Activated CD8-positive, alpha-beta T cell treated with anti-CD3 and anti-CD28 coated beads, Interleukin-2, amount 10 ng/mL, durations not matched to agents 7 days and 5 days (primary cell): ENCODE measurements at places on chromosomes 2 and 18.

GRCh38 chr18:75474332-75474731 is 46.8 kb upstream of the SMIM21 start:
- DNase-seq, result no peak

GRCh38 chr2:112024896-112025491 is 30.1 kb upstream of the TMEM87B start:
- no peak for DNase-seq

DNA sequence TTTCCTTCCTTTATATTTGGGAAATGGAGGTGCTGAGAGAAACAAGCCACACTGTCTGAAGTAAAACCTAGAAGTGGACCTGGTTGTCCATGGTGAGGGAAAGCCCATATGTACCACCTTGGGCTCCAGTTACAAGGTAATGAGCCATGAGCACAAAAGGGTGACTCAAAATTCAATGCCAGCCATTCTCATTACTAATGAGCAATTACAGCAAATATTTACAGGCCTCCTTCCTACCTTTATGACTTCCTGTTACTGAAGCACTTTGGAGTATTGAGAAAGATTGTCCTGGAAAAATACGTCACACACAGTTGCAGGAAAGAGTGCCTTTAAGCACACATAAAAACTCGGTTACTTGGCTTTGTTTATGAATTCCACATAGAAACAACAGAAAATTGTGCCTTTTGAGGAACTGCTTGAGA is 9.1 kb downstream of the EPAS1 start:
- DNase-seq, result no peak

DNA sequence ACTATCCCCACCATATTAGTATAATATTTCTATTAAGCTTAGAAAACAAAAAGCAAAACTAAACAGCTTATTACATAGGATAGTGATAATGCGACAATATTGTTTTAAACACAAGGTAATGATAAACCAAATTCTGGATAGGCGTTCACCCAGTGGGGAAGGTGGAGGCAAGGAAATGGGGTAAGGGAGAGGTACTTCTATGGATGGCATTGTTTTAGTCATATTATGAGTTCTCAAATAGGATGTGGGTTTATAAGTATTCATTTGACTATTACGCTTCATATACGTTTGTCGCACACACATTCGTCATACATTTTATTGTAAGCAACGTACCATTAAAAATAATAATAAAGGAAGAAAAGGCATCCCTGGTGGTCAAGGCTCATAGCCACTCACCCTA is 88.8 kb upstream of the DNMT3A start:
- DNase-seq, result no peak
